Globus pallidus (tissue), 1 donor: ENCODE measurements at places on chromosomes 4 and X.

- no peak for DNase-seq
Observed at GRCh38 chrX:107429090-107429489, 20.4 kb upstream of the FRMPD3 start.

GRCh38 chr4:147219145-147219544, 261.8 kb upstream of the EDNRA start:
- DNase-seq, result no peak

GRCh38 chr4:6887591-6888371, 21.8 kb upstream of the TBC1D14 start:
- DNase-seq, result peak; percentile 47

DNA sequence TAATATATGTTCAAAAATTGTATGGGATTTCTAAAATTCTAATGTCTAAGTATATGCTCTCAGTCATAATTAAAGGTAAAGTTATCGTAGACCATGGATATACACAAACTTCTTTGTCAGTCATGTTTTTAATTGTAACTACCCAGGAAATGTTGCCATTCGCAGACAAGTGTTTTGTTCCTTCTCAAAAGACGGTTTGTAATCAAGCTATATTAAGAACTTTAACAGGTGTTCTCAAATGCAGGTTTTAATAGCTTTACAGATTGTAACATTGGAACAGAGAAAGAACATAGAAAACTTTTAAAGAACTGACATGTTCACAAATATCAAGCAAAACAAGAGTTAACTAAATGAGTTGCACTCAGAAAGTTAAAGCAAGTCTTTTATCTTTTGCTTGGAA, 58.9 kb downstream of the KDM5C start:
- DNase-seq, result no peak
